Activated T-cell treated with anti-CD3 and anti-CD28 coated beads, Interleukin-2, amount 50 U/mL, for 72 hours (primary cell): ENCODE measurements at places on chromosomes 5 and 9. TPM values are rescaled to one million over a fixed set of nuclear protein-coding genes. Genes with fewer than 3 reads are reported as not detected.
A peak's percentile ranks its signal among the peaks of the same experiment; 100 is the strongest.

RAD17 gene
- total RNA-seq = 33.2 TPM

ZFP2 gene
- total RNA-seq = 0.86 TPM

- no peaks in the 10 kb centered on the region for H3K27me3 ChIP-seq
- peaks cover 35% of the 10 kb centered on the region for H3K4me1 ChIP-seq
- no peak overlapping the region for H3K27ac ChIP-seq
Observed at GRCh38 chr9:125752070-125752628, 5.0 kb downstream of the PBX3 start.

SLC24A2 gene
- total RNA-seq = not detected

DNA sequence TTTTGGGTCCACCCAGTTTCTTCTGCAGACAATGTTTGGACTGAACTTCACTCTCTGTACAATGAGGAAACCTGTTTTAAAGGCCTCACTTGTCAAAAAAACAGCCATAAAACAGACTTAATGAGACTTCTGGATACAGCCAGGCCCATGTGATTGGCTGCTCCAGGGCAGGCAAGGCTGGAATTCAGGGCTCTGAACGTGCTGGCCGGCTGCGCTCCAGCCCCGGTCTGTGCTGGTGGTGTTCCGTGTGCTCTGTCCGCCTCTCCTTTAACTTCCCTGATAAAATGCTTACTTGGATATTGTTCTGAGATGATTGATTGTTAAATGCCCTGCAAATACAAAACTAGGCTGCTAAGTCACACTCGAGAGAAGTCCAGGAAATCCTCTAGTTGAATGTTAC, 131.2 kb upstream of the KLF4 start:
- H3K27ac ChIP-seq = no peak overlapping the region
- DNase-seq = no peak
- no peaks in the 10 kb centered on the region for H3K27me3 ChIP-seq

MEIKIN gene
- 0.19 TPM for total RNA-seq

SNCAIP gene
- total RNA-seq = not detected

PCDHGA9 gene
- 0.10 TPM for total RNA-seq

FREM1 gene
- not detected for total RNA-seq

DNA sequence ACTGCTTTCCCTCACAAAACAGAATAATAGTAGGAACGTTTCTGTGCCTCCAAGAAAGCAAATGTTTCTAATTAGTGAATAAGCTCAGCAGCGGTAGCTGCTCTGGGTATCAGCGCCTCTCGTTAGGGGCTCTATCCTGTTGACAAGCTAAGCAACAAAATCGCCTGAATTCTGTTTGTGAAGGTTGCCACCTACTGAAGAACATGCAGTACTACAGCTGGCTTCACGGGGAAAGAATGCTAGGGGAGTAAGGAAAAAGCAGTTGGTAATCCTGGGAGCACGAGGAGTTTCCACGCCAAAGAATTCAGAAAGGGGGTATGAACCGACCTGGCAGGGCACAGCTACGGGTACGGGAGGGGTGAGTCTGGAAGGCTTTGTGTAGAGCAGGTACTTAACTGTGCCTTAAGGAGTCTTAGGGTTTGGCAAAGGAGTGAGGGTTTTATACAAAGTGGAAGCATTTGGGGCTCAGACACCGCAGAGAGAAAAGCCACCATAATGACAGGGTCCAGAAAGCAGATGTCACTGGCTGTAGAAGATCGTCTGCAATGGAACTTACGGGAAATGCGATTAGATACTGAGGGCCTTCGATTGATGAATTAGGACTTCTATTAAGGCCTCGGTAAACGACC, 171.7 kb downstream of the TTC39B start:
- peaks cover 14% of the 10 kb centered on the region for H3K4me1 ChIP-seq
- no peak overlapping the region for H3K27ac ChIP-seq
- no peaks in the 10 kb centered on the region for H3K36me3 ChIP-seq
- peak overlapping the region; percentile 16 for H3K4me3 ChIP-seq
- DNase-seq = peak; percentile 52

CDK5RAP2 gene
- 81.5 TPM for total RNA-seq

SV2C gene
- 0.19 TPM for total RNA-seq

PTPN3 gene
- total RNA-seq = 5.4 TPM

DNA sequence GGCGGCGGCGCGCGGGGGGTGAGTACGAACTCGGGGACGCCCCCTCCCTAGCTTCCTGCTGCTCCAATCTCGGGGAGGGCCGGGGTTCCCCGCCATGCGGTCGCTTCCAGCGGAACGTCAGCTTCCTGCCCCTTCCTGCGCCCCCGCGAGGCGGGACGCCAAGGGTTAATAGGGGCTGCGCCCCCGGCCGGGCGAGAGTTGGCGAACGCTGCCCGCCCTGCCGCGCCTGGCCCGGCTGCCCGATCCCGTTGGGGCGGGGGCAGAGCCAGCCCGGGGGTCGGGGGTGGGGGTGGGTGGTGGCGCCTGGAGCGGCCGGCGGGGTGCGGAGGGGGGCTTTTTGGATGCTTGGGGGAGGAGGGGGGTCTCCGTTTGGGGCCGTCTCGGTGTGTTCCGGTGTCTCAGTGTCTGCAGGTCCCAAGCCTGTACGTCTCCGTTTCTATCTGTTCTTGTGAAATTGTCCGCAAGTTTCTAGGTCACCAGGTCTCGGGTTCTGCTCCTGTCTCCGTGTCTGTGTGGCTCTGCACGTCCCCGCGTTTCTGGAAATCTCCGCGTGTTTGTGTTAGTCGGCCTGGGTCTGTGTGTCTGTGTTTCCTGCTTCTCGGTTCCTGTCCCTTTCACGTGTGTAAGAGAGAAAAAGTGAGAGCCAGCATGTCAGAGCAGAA, 789 bp downstream of the COL27A1 start:
- H3K27ac ChIP-seq = peak overlapping the region; percentile 7
- no peaks in the 10 kb centered on the region for H3K36me3 ChIP-seq

DRD1 gene
- not detected for total RNA-seq

DNA sequence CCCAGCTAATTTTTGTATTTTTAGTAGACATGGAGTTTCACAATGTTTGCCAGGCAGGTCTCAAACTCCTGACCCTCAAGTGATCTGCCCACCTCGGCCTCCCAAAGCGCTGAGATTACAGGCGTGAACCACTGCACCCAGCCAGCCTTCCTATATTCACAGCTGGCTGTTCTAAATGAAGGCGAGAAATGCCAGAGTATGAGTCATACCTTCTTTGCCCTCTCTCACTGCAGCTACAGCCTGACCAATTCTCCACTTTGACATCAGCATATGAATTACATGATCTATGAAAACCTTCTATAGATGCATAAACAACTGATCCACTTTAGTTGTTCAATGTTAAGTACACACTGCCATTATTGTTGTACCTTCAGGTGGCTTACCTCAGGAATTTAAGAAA, 14.5 kb downstream of the APTX start:
- H3K27ac ChIP-seq = no peak overlapping the region
- no peaks in the 10 kb centered on the region for H3K4me1 ChIP-seq
- no peaks in the 10 kb centered on the region for H3K27me3 ChIP-seq
- no peak for DNase-seq
- peaks cover 33% of the 10 kb centered on the region for H3K36me3 ChIP-seq

GRCh38 chr5:149831492-149831891, 101.4 kb downstream of the PPARGC1B start:
- H3K36me3 ChIP-seq = no peaks in the 10 kb centered on the region
- H3K27ac ChIP-seq = peak overlapping the region; percentile 68

SLC36A2 gene
- not detected for total RNA-seq

ATP10B gene
- total RNA-seq = not detected

DNA sequence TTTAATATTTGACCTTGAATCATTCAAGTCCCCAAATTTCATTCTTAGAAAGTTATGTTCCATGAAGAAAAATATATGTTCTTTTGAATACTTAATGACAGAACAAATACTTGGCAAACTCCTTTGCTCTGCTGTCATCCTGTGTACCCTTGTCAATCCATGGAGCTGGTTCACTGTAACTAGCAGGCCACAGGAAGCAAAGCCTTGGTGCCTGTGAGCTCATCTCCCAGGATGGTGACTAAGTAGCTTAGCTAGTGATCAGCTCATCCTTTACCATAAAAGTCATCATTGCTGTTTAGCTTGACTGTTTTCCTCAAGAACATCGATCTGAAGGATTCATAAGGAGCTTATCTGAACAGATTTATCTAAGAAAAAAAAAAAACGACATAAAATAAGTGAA, 65.4 kb downstream of the WDR41 start:
- no peak overlapping the region for H3K4me3 ChIP-seq
- H3K27me3 ChIP-seq = no peaks in the 10 kb centered on the region
- no peak for DNase-seq
- no peak overlapping the region for H3K27ac ChIP-seq
- peaks cover 21% of the 10 kb centered on the region for H3K4me1 ChIP-seq

EQTN gene
- total RNA-seq = not detected

ADAMTS12 gene
- not detected for total RNA-seq

DNA sequence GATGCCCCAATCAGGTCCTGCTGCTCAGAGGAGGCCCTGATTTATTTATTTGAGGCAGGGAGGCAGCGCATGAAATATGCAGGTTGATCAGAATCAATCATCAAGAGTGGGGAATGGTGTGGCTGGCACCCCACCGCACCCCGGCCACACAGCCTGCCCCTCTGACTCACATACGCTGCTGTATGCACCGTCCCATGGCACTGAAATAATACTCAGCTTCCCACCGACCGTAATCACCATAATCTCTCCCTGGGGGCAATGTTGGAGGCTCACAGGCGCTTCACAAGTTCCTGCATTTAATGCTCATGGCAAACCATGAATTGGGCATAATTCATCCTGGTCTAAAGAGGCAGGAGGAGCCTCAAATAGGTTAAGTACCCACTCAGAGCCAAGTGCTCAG, 141.2 kb upstream of the TBC1D2 start:
- H3K27me3 ChIP-seq = peaks cover 24% of the 10 kb centered on the region
- no peak overlapping the region for H3K27ac ChIP-seq
- H3K4me3 ChIP-seq = no peak overlapping the region
- H3K4me1 ChIP-seq = no peaks in the 10 kb centered on the region

GRCh38 chr5:93611273-93611975, 28.4 kb downstream of the NR2F1 start:
- DNase-seq = no peak
- H3K27ac ChIP-seq = no peak overlapping the region
- peaks cover 32% of the 10 kb centered on the region for H3K4me1 ChIP-seq
- peak overlapping the region; percentile 60 for H3K4me3 ChIP-seq
- H3K27me3 ChIP-seq = peaks cover 91% of the 10 kb centered on the region
- H3K36me3 ChIP-seq = peaks cover 3% of the 10 kb centered on the region

GPR150 gene
- total RNA-seq = 1.1 TPM

- no peaks in the 10 kb centered on the region for H3K4me1 ChIP-seq
- H3K36me3 ChIP-seq = no peaks in the 10 kb centered on the region
- no peak overlapping the region for H3K27ac ChIP-seq
- no peak overlapping the region for H3K4me3 ChIP-seq
- DNase-seq = no peak
Observed at GRCh38 chr5:133252133-133252480, 200.3 kb downstream of the HSPA4 start.

DNA sequence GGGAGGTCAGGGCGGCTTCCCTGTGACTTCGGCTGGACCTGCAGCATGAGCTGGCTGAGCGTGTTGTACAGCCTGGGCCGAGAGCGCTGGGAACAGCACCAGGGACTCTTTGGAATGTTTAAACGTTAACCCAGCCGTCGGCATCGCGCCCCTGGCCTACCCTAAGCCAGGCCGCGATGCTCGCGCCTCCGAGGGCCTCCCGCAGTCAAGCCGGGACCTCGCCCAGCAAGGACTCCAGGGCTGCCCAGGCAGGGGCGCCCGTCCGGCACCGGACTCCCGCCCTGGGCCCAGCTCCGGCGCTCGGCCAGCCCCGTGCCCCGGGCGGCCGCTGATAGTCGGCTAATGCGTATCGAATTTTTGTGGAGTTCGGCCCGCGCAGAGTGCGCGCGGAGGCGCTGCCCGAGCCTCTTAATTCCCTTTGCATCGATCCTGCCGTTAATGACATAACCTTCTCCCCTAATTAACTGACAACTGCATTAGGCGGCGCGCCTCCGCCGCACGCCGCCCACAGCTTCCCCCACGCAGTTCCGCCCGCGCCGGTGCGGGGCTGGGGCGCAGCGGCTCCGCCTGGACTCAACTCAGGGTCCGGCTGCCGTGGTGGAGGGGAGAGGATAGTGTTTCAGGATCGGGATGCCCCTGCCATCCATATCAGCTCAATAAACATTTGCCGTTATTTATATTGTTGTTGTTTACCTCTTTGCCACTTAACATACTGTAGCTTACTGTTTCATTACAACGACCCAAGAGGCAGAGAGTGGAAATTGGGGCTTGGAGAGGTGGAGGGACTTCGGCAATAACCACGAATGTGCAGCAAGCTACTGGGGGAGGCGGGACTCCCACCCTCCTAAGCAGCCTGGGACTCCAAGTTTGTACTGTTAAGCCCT, 28.8 kb upstream of the CDC23 start:
- no peaks in the 10 kb centered on the region for H3K36me3 ChIP-seq
- H3K4me1 ChIP-seq = peaks cover 14% of the 10 kb centered on the region
- peaks cover 44% of the 10 kb centered on the region for H3K27me3 ChIP-seq

DNA sequence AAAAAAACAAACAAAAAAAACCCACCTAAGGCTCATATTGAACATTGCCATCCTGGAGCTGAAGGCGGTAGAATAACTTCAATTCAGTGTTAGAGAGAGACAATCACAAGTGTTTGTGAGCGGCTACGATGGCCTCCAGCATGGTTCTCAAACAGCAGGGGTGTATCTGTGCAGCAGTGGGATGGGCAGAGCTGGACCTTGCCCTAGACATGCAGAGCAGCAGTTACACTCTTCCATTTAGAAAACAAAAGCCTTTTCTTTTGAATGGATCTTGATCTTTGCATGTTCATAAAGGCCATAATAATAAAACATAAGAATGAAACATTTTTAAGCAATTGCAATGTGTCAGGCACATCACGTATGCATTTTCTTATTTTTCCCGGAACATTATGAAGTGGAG, 50.3 kb downstream of the ARHGAP26 start:
- peak overlapping the region; percentile 20 for H3K27ac ChIP-seq
- no peak for DNase-seq
- H3K27me3 ChIP-seq = no peaks in the 10 kb centered on the region
- H3K36me3 ChIP-seq = no peaks in the 10 kb centered on the region
- H3K4me1 ChIP-seq = peaks cover 85% of the 10 kb centered on the region
- peak overlapping the region; percentile 19 for H3K4me3 ChIP-seq

DNA sequence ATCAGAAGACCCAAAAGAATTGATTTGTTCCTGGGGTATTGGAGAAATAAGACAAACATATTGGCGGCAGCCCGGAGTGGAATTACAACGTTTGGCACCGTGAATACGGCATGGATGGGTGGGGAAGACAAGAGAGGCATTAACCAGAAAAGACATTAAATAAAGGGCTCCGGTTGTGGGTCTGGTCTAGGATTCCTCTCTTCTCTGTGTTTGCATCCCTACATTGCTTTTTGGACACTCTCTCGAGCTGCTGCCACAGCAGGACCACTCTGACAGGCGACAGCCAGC, 138.7 kb upstream of the PALM2AKAP2 start:
- peaks cover 43% of the 10 kb centered on the region for H3K27me3 ChIP-seq
- no peak for DNase-seq
- no peak overlapping the region for H3K4me3 ChIP-seq
- H3K4me1 ChIP-seq = peaks cover 3% of the 10 kb centered on the region
- H3K27ac ChIP-seq = no peak overlapping the region

- DNase-seq = no peak
- no peak overlapping the region for H3K27ac ChIP-seq
- H3K4me3 ChIP-seq = no peak overlapping the region
- no peaks in the 10 kb centered on the region for H3K4me1 ChIP-seq
Observed at GRCh38 chr9:81868145-81868544, 60.1 kb upstream of the SPATA31D4 start.

- H3K27ac ChIP-seq = no peak overlapping the region
- H3K4me3 ChIP-seq = no peak overlapping the region
- no peak for DNase-seq
- H3K27me3 ChIP-seq = no peaks in the 10 kb centered on the region
- H3K4me1 ChIP-seq = peaks cover 42% of the 10 kb centered on the region
- peaks cover 9% of the 10 kb centered on the region for H3K36me3 ChIP-seq
Observed at GRCh38 chr5:177131019-177131320, 2.6 kb upstream of the NSD1 start.

- H3K4me3 ChIP-seq = no peak overlapping the region
- no peaks in the 10 kb centered on the region for H3K4me1 ChIP-seq
Observed at GRCh38 chr5:2575292-2575691, 176.2 kb downstream of the IRX2 start.
